ENCODE measurements at places on chromosomes 7 and 10.
A peak's percentile ranks its signal among the peaks of the same experiment; 100 is the strongest.

GRCh38 chr7:128810473-128810872 is 18.7 kb downstream of the CCDC136 start:
- DNase-seq: no peak

- DNase-seq: no peak
Observed at GRCh38 chr10:96211764-96212163, 59.6 kb downstream of the BLNK start.

DNA sequence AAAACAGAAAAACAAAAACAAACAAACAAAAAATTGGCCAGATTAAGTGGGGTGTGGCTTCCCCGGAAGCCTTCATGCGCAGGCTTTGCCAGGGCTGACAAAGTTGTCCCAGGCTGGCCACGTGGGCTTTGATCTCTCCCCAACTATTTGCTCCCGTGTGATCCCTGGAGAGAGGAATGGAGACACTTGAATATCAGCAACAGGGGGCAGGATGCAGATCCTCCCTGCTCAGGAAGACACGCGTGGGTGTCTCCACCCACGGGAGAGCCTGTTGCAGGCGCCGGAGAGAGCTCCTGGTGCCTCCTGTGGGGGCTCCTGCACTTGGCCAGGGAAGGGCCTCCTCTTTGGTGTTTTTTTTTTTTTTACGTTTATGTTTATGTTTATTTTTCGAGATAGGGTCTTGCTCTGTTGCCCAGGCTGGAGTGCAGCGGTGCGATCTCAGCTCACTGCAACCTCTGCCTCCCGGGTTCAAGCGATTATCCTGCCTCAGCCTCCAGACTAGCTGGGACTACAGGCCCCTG is 19.0 kb downstream of the TRIM56 start:
- no peak for DNase-seq

DNA sequence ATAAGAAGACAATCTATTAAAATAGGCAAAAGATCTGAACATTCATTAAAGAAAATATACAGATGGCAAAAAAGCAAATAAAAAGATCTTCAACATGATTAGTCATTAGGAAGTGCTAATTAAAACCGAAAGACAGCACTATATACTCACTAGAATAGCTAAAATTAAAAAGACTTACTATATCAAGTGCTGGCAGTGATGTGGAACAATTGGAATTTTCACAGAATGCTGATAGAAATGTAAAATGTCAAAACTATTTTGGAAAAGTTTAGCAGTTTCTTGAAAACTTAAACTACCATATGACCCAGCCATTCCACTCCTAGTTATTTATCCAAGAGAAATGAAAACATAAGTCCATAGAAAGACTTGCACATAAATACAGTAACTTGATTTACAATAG is 25.0 kb upstream of the TLL2 start:
- DNase-seq: no peak

- DNase-seq: peak; percentile 60
Observed at GRCh38 chr7:126940723-126941307, 311.9 kb downstream of the GRM8 start.

DNA sequence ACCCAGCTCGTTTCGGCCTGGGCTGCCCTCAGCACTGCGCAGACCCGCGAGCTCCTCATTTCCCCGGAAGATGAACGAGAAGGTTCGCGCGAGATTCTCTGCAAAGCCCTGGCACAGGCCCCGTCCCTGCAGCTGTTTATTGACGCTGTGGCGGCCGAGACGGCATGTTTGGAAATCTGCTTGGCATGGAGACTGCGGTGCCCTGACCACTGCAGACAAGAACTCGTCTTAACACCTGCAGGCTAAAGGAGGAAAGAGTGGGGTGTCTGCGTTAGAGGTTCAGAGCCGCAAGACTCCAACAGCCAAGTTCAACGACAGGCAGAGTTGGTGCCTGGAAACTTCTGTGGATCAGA is 125.6 kb downstream of the DNAJB6 start:
- no peak for DNase-seq

GRCh38 chr7:75712517-75713361 is 26.0 kb downstream of the HIP1 start:
- no peak for DNase-seq

GRCh38 chr10:129491123-129491734 is 24.2 kb downstream of the MGMT start:
- peak; percentile 27 for DNase-seq

- no peak for DNase-seq
Observed at GRCh38 chr7:1927937-1928644, 258.0 kb downstream of the ELFN1 start.

DNA sequence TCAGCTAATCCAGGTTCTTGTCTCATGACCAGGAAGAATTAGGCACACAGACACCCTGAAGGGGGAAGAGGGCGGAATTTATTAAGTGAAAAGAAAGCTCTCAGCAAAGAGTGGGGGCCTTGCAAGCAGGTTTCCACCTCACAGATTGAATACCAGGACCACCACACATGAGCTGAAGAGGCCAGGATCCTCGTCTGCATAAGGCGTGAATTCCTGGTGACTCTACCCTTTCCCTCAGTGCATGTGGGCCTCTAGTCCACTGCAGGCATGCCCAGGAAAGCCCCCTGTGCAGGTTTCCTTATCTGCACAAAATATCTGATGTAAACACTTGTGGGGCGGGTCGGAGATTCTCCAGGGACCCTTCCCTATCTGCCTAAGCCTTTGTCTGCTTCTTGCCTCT is 782.1 kb upstream of the LRRN3 start:
- DNase-seq: no peak

- no peak for DNase-seq
Observed at GRCh38 chr10:55274367-55274766, 473.3 kb upstream of the PCDH15 start.

DNA sequence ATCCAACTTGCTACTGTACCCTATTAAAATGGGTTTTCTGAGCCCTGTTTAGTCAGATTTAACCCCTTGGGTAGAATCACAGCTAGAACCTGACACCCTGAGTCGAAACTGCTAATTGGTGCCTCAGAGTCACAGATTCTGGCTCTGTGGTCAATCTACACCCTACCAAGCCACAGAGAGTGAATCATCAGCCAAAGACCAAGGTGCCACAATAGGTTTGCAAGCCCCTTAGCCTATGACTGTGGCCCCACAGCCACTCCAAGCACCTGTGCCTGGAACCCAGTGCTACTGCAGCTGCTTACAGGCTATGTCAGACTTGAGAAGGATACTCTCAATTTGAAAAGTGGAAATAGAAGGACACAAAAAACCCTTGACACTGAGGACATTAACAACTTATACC is 202.8 kb upstream of the KCND2 start:
- no peak for DNase-seq

DNA sequence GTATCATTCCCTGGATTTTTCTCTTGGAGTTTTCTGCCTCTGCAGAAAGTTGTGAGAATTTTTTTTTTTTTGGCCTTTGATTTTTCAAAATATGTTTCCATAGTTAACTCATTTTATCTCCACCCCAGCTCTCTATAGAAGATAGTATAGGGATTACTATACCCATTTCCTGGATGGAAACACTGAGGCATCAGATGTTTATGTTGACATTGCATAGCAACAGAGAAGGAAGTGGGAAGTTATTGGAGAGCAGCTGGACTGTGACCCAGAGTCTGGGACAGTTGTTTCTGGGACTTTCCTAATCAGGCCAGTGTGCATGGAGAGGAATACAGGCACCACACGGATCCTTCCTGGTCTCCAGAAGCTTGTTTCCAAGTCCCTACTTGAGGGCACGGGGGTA is 158.0 kb downstream of the CDH23 start:
- DNase-seq: no peak

DNA sequence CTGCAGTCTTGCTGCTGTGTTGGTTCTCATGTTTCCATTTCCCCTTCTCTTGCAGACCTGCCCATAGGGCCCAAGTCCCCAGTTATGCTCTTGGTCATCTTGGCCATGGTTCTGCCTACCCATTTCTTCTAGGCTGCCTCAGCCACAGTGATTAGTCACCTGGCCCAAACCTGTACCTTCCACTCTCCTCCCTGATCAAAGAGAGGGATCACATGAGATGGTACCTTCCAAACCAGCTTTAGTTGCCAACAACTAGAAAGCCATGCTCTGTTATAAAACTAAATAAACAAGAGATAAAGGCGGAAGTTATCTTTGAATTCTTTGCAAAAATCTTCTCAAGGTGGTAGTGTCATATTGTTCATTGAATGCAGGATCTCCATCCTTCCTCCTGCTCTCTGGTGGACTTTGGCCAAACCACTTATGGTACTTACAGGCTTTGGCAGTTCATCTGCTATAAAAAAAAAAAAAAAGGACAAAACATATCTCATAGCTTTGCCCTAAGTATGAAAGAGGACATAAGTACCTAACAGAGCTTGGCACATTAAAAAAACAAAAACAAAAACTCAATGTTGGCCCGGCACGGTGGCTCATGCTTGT is 25.8 kb downstream of the TACC2 start:
- DNase-seq: no peak

- DNase-seq: no peak
Observed at GRCh38 chr10:36464291-36464690, 661.1 kb upstream of the ANKRD30A start.

DNA sequence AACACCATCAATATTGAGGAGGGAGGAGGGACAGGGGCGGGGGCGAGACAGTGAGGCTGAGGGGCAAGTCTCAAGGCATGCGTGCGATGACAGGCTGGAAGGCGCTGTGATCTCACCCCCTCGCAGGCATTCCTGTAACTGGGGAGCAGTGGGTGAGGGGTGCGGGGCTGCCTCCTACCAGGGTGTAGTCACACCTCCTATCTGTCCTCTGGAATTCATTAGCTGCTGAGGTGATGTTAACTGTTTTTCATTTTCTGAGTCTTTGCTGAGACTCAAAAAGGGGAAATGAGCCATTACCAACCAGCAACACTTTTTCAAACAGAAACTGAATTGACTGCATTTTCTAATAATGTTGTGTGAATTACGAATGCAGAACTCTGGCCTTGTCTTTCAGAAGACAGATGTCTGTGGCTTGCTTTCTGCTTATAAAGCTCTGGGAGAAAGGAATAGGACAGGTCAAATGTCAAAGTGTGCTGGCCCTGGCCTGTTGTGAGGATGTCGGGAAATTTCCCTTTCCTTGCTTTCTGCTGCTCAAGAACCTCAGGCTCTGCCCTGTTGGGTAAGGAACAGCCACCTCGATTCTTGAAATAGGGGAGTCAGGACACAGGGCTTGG is 23.7 kb upstream of the CDH23 start:
- DNase-seq: no peak

GRCh38 chr10:103429647-103430046 is 22.5 kb downstream of the CALHM2 start:
- DNase-seq: no peak

DNA sequence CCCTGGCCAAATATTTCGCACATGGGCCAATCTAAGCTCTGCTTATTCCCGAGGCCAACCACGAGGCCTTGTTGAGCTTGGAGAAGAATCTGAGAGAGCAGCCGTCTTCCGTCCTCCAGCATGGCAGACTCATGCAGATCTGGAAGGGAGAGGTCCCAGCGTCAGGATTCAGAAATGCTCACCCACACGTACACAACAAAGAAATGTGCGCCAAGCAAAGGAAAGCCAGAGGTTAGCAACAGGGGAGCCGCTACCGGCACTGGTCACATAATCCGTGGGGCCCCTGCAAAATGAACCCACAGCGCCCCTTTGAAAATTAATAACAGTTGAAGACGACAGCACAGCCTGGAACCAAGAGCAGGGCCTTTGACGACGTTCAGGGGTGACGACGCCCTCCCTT is 25.4 kb upstream of the PRKAG2 start:
- no peak for DNase-seq

- DNase-seq: no peak
Observed at GRCh38 chr10:23368816-23369640, 24.4 kb upstream of the C10orf67 start.

DNA sequence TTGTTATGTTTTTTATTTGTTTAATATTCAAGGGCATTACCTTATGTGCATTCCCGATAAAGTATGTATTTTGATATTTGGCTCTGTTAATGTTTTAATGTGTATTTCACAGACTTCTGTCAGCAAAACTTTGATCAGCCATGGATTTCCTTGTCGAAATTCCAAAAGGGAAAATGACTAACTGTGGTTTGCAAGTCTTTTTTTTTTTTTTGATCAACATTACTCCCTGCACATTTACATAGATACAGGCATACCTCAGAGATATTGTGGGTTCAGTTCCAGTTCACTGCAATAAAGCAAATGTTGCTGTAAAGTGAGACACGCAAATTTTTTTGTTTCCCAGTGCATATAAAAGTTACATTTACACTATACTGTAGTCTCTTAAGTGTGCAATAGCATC is 351.9 kb downstream of the CXCL12 start:
- peak; percentile 65 for DNase-seq

DNA sequence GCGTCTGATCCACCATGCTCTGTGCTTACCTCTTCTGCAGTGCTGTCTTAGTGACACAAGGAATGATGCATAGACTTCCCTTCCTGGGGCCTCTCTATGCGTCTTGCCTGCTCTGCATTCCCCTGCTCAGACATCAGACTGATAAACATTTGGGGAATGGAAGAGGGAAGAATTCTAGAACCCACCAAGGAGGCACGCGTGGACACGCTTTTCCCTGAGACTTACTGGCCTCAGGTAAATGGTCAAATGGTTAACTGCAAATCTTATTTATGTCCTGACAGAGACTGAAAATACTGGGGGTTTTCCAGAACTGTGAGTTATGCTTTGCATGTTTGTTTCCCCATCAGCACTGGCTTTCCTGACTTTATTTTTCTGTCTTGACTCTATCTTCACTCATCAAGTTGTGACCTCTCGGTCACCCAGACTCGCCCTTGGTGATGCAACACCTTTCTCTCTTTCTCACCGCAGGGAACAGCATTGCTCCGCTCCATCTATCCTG is 285.9 kb upstream of the FZD8 start:
- peak; percentile 82 for DNase-seq

GRCh38 chr10:49213211-49213610 is 25.0 kb upstream of the TMEM273 start:
- no peak for DNase-seq

GRCh38 chr10:2117641-2118040 is 380.3 kb upstream of the ADARB2 start:
- no peak for DNase-seq

DNA sequence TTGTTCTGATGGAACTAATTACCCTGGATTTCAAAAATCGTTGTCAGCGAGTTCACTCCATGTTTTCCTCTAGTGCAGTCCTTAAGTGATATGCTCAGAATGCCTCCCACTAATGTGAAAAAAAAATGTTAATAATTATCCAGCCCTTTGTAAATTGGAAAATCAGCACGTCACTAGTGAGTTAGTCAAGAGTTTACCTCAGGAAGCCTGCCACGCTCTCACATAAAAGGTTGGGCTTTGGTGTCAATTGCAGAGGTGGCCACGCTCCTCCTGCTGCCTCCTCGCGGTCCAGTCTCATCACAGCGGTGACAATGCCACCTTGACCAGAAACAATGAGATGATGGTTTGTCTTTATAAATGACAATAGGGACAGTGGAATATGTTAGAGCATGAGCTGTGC is 22.5 kb downstream of the UPP1 start:
- DNase-seq: no peak
